ENCODE measurements at places on chromosomes 2 and 18. TPM values are rescaled to one million over a fixed set of nuclear protein-coding genes. Genes with fewer than 3 reads are reported as not detected.

Gene SOX11
- not detected for total RNA-seq

Gene IGFBP2
- 1,691 TPM for total RNA-seq

Gene DAPL1
- not detected for total RNA-seq

Gene SCN2A
- total RNA-seq = 0.53 TPM

Gene SPDYA
- total RNA-seq = 0.32 TPM

Gene COL6A3
- total RNA-seq = 156 TPM

Gene CROCC2
- 2.9 TPM for total RNA-seq

GRCh38 chr2:29526587-29527586, 394.5 kb downstream of the ALK start:
- H3K4me3 ChIP-seq = no peak overlapping the region
- no peaks in the 10 kb centered on the region for H3K4me1 ChIP-seq
- no peaks in the 10 kb centered on the region for H3K27me3 ChIP-seq
- no peaks in the 10 kb centered on the region for H3K36me3 ChIP-seq
- DNase-seq = no peak

DNA sequence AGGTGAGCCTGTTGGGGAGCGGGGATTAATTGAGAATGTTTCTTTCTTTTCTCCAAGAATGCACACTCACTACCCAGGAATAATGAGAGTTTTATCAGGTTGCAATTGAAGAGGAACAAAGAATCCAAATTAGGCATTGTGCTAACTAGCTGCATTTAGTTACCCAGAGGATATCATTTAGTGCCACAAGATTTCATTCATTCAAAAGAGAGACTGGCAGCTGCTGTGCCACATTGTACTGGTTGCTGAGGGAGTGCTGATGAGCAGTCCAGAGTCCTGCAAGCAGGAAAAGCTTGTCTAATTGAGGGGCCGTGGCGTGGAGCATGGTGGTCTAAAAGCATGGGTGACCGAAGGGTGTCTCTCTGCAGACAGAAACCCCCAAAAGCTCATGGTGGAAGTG, 97.6 kb downstream of the CTAGE1 start:
- H3K4me3 ChIP-seq = no peak overlapping the region
- H3K27me3 ChIP-seq = no peaks in the 10 kb centered on the region
- H3K4me1 ChIP-seq = peaks cover 11% of the 10 kb centered on the region
- no peak for DNase-seq
- H3K27ac ChIP-seq = no peak overlapping the region

DNA sequence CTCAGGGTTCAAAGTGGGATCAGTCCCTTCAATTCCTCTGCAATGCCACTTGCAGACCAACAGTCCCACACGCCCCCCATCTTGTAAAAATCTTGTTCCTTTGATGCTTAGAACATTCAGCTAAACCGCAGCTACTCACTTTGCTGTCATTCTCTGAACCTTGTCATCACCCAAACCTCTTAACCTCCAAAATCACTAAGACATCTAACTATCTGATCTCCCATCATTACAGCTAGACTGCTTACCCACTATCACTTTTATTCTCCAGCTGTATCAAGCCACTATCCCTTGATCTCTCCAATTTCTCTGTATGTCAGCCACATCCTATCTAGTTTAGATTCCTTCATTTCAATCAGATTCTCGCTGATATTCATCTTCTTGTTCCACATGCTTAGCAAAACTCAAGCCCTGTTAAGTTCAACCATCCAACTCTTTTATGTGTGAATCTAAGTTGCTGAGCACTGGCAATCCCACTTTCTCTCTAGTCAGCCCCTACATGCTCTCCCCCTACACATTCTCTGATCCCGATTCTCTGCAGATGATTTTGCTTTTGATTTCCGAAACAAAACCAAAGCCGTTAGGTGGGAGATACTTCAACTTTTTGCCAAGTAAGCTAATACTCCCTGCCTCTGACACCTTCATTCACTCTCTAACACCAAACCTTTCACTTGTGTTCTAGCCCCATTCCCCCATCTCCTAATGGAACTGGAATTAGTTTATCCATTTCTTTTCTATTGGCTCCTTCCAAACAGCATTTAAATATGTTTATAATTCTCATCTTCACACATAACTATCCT, 4.6 kb downstream of the GTF3C2 start:
- DNase-seq = no peak
- no peak overlapping the region for H3K4me3 ChIP-seq
- peaks cover 6% of the 10 kb centered on the region for H3K36me3 ChIP-seq
- no peak overlapping the region for H3K27ac ChIP-seq
- no peaks in the 10 kb centered on the region for H3K27me3 ChIP-seq
- H3K4me1 ChIP-seq = peaks cover 11% of the 10 kb centered on the region

DNA sequence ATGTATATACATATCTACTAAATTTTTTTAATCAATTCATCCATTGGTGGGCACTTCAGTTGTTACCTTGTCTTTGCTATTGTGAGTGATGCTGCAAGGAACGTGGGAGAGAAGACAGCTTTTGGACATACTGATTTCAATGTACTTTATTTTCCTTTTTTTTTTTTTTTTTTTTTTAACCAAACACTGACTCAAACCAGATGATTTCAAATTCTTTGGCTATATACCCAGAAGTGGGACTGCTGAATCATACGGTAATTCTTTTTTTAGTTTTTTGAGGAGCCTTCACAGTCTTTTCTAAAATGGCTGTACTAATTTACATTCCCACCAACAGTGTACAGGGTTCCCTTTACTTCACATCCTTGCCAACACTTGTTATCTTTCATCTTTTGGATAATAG, 204.7 kb downstream of the INSIG2 start:
- no peak for DNase-seq
- no peaks in the 10 kb centered on the region for H3K4me1 ChIP-seq
- H3K36me3 ChIP-seq = no peaks in the 10 kb centered on the region
- H3K27ac ChIP-seq = no peak overlapping the region
- H3K4me3 ChIP-seq = no peak overlapping the region

DNA sequence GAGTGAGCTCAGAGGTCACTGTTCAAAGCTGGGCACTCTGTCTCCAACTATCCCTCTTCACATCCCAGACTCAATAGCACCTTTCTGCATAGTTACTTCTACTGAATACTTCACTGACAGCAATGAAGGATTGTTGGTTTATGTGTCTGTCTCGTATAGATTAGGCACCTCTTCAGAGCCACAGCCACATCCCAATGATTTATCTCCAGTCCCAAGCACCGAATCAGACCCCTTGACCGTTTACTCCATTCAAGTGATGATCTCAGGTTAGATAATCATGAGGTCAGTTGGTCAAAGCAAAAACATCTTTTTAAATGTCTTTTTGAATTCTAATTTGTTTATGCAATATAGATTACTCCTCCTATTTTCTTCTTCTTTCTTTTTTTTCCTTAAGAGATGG, 14.7 kb downstream of the NEDD4L start:
- no peaks in the 10 kb centered on the region for H3K36me3 ChIP-seq
- H3K4me1 ChIP-seq = no peaks in the 10 kb centered on the region
- no peaks in the 10 kb centered on the region for H3K27me3 ChIP-seq
- no peak overlapping the region for H3K27ac ChIP-seq

DNA sequence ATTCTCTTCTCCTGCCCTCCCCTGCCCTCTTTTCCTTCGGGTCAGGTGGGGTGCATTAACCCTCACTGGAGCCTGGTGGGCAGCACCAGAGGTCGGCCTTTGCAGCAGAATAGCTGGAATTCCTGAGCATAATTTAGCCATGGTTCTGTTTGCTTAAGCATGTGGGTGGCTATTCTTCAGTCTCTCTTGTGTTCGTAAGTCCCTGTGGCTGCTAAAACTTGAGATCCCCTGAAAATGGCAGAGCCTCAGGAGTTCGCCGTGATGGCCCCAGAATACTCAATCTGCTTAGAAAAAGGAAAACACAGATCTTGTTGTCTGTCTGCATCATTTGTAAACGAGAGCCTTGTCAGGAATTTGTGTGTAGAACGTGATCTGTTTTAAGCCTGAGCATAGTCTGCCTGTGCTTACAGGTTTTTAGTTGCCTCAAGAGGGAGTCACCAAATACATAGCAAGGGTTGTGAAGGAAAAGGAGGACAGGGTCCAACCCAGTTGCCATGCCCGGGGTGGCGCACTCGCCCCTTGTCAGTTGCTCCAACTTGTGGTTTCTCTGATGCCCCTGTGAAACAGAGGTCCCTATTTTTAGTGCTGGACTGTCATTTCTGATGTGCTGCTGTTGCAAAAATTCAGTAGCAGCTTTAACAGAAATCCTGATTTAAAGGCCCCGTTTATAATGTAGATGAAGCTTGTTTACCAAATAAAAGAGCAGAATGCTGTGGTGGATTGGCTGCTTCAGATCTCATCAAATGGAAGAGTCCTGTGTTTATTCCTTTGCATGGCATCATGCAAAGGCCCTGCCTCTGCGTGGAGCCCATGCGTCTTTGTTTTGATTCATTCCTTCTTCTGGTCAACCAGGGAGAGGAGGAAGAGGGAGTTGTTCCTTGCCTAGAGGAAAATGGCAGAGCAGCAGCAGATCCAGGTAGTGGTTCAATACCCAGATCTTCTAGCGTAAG, 74.8 kb downstream of the WDSUB1 start:
- no peaks in the 10 kb centered on the region for H3K27me3 ChIP-seq
- no peak overlapping the region for H3K4me3 ChIP-seq
- peaks cover 7% of the 10 kb centered on the region for H3K36me3 ChIP-seq
- no peak overlapping the region for H3K27ac ChIP-seq

DNA sequence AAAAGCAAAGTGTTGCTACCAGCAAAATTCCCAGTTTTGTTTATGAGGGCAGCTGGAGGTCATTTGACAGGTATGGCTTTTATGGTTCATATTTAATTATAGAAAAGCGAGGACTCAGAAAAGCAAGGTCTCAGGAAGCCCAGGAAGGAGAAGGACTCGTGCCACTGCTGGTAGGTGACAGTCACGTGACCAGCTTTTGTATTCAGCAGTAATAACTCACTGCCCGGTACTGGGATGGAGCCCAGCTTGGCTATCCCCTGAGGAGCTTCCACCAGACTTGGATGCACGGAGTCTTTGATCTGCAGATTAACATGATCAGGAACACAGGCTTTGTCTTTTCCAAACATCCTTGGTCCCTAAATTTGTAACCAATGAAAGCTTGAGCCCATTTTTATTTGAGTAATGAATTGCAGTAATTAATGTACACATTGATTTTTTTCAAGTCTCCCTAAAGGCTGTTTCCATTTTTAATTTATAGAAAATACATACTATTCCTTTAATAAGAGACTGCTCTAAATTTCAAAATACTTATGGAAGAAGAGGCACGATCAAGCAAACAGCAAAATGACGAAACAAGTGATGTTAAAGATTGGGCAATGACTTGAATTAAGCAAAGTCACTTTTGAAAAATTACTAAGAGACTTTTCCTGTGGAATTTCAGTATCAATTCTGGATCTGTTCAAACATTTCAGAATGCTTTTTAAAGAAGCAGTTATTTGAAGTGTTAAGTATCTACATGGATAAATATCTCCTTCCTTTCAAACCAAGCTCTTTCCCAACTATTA, 251.7 kb upstream of the HNRNPA3 start:
- no peak for DNase-seq
- H3K4me1 ChIP-seq = no peaks in the 10 kb centered on the region
- no peak overlapping the region for H3K27ac ChIP-seq
- no peaks in the 10 kb centered on the region for H3K27me3 ChIP-seq
- no peaks in the 10 kb centered on the region for H3K36me3 ChIP-seq

- H3K27me3 ChIP-seq = no peaks in the 10 kb centered on the region
- DNase-seq = no peak
- no peak overlapping the region for H3K4me3 ChIP-seq
- H3K27ac ChIP-seq = no peak overlapping the region
Measured at GRCh38 chr2:68961380-68961779, 8.7 kb upstream of the GKN2 start.

- H3K4me3 ChIP-seq = no peak overlapping the region
- no peak overlapping the region for H3K27ac ChIP-seq
- no peaks in the 10 kb centered on the region for H3K4me1 ChIP-seq
- DNase-seq = no peak
Measured at GRCh38 chr2:25587361-25587760, 86.0 kb downstream of the DTNB start.

DNA sequence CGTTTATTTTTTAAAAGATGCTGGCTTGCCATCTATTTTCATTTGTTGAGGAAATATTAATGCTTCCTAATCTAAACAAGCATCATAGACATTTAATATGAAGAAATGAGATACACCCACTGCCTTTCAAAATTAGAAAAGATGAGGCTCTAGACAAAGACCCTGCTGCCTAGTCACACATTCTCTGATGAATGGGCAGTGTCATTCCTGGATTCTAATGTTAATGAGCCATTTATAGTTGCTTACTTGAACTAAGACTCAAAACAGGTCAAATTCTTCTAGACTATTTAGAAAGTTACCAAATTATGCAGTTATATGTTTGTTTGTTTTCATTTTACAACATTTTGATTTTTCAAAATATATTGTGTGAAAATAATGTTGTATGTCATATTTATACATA, 237.6 kb downstream of the CDH7 start:
- no peaks in the 10 kb centered on the region for H3K27me3 ChIP-seq
- no peak overlapping the region for H3K27ac ChIP-seq
- DNase-seq = no peak
- H3K4me1 ChIP-seq = no peaks in the 10 kb centered on the region

DNA sequence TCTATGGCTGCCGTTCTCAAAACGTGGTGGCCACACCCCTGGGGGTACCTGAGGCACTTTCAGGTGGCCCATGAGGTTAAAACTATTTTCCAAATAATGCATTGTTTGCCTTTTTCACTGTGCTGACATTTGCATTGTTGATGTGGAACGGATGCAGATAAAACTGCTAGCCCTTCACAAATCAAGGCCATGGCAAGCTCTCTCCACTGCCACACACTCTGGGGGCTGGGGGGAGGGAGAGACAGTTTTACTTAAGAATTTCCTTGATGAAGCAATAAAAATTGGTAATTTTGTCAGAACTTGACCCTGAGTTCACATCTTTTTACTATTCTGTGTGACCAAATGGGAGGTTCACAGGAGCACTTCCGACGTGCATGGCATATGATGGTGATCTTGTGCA, 22.0 kb upstream of the TGIF1 start:
- no peak for DNase-seq
- H3K4me1 ChIP-seq = no peaks in the 10 kb centered on the region
- H3K36me3 ChIP-seq = no peaks in the 10 kb centered on the region
- H3K27ac ChIP-seq = no peak overlapping the region

DNA sequence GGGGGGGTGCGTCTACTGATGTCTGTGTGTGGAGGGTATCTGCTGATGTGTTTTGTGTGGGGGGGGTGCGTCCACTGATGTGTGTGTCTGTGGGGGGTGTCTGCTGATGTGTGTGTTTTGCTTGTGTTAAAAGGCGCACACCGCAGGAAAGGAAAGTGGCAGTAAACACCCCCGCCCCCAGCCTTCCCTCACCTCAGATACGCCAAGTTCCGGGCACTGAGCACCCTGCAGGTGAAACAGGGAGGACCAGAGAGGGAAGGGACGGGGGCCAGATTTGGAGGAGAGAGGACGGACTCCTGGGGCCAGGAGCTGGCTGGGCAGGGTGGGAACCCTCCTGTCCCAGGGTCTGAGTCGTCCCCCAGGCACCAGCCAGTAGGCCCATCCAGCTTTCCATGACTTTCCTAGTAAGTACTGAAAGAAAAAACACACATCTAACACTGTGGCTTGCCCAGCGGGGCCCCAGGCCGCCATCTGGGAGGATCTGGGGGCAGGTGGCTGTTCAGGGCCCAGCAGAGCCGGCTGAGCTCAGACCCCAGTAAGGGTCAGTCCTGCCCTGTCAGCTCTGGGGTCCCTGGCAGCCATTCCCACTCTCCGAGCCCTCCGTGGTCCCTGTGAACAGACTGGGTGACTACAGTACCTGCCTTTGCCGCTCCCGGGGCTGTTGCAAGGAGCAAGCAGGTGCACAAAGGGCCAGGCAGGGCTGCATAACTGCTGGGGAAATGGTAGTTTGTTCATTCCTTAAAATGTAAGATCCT, 126.9 kb downstream of the NFATC1 start:
- no peaks in the 10 kb centered on the region for H3K27me3 ChIP-seq
- H3K27ac ChIP-seq = no peak overlapping the region
- H3K4me3 ChIP-seq = no peak overlapping the region
- peaks cover under 1% of the 10 kb centered on the region for H3K36me3 ChIP-seq
